CD4-positive, alpha-beta T cell treated with Interleukin-15 for 4 hours (primary cell): ENCODE measurements at places on chromosomes 7 and 10.

DNA sequence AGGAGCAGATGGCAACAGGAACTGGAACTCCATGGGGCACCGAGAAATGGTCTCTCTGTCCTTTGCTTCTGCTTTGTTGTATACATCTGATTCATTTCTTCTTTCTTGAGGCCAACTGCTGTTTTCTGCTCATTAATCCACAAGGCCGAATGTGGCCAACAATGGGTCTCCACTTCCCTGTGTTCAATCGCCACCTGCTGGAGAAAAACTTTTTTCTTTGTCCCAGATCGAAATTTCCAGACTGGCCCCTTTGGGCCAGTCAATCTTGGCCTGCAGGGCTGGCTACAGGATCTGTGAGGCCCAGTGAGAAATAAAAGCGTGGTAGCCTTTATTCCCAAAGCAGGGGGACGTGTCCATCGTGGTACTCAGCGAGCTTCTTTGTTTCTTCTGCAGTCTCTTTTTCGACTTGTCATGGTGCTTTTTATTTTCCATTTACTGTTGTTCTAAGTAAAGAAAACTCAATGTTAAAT is 58.8 kb downstream of the PARP12 start:
- DNase-seq = peak; percentile 26

DNA sequence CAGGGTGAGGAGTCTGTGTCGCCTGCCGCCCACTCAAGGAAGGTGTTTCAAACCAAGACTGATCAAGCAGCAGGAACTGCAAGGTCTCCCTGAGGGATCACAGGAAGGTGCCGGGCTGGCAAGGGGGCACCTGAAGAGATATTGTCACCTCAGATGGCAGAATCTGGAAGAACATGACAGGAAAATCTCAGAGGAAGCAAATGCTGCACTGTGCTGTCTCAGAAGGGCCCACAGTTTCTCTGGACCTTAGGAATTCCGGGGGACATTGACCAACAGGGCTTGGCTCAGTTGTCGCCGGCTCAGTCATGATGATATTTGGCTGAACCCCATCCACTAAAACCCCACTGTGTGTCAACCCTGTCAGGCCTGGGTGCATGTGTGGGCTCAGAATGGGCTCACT is 31.9 kb upstream of the GPR26 start:
- DNase-seq = no peak

DNA sequence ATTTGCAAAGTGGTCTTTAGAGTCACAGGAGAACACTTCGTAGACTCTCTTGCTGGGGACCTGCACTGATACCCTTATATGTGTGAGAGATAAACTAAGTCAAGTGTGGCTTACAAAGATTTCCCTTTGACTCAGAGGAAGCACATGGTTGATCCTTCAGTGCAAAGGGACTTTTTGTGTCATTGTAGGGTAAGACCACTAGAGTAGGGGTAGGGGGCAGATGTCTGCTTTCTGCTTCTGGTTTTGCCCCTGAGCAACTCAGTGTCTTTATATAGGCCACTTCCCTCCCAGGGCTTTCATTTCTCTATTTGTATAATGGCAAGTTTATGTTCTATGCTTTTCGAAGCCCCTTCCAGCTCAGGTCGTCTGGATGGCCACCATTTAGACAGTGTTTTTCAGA is 281.7 kb downstream of the SORCS3 start:
- no peak for DNase-seq

- DNase-seq = no peak
Measured at GRCh38 chr10:102159831-102160230, 7.6 kb downstream of the NOLC1 start.

DNA sequence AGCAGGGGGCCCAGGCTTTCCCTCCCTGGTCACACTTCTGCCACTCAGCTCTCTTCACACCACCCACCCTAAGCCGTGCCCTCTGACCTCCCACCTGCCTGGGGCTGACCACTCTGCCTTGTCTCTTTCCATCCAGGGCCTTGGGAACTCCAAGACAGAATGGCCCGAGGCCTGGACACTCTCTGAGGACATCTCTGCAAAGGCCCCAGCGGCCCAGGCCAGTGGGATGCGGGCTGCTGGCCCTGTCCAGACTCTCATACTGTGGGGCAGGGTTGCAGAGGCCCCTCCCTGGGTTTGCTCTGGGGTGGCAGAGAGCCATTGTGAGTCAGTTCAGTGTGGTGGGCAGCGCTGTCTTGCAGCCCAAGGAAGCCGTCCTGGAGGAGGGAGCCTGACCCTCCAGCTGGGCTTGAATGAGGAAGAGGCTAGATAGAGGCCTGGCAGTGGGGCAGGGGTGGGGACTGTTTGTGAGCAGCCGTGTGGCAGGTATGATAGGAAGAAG is 39.9 kb upstream of the RABGEF1 start:
- DNase-seq = no peak

GRCh38 chr10:47104786-47105385 is 193.7 kb downstream of the PTPN20 start:
- DNase-seq = no peak

DNA sequence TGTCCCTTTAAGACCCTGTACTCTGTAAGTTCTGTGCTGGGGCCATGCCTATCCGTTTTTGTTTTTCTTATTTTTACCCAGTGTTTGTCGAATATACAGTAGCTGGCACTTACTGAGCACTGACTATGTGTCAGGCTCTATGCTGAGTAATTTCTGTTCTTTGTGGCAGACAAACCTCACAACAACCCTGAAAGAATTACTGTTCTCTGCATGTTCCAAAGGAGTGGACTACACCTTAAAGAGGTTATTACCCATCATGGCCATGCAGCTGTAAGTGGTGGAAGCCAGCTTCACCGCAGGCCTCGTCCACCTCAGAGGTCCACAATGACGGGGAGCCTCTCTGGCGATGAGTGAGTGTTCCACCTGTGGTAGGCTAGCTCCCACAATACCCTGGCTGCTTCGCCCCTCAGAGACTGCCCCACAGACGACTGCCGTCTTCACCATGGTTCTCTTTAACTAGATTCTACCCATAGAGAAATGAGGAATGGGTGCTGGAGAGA is 30.1 kb upstream of the RBM20 start:
- DNase-seq = no peak

GRCh38 chr10:48632166-48632565 is 27.3 kb upstream of the ARHGAP22 start:
- no peak for DNase-seq

- DNase-seq = no peak
Measured at GRCh38 chr10:24721229-24722106, 2.2 kb downstream of the ARHGAP21 start.

DNA sequence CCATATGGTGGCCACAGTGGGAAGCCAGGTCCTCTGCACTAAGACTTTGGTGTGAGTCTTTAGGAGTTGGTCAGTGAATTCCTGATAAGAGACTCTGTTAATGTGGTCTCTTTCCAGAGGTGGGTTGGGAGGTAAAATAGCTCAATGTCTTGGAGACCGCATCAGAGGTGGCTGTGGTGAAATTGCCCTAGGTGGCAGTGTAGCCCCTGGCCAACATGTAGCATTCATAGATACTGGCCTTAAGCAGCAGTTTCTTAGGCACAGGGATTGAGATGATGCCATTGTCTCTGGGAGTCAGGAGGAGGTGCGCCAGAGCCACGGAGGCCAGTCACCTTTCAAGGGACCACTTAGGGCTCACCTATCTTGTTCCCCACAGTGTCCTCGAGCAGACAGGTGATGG is 202.8 kb downstream of the CREB5 start:
- DNase-seq = no peak

- DNase-seq = no peak
Measured at GRCh38 chr7:139118234-139118804, 8.8 kb upstream of the ZC3HAV1 start.

- DNase-seq = no peak
Measured at GRCh38 chr10:90432866-90433265, 425.0 kb downstream of the HTR7 start.

DNA sequence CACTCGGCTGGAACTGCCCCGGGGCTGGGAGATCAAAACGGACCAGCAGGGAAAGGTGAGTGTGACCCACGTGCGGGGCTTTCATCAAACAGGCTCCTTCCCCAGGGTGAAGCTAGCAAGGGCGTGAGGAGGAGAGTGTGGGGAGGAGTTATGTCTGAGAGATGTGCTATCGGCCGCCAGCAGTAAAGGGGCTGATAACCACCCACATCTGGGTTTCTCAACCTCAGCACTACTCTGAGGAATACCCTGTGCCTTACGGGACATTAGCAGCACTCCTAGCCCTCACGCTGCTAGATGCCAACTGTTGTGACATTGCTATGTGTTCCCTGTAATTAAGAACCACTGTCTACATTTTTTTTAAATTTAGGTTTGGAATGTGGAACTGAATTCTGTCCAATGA is 113.9 kb upstream of the STK17A start:
- no peak for DNase-seq

DNA sequence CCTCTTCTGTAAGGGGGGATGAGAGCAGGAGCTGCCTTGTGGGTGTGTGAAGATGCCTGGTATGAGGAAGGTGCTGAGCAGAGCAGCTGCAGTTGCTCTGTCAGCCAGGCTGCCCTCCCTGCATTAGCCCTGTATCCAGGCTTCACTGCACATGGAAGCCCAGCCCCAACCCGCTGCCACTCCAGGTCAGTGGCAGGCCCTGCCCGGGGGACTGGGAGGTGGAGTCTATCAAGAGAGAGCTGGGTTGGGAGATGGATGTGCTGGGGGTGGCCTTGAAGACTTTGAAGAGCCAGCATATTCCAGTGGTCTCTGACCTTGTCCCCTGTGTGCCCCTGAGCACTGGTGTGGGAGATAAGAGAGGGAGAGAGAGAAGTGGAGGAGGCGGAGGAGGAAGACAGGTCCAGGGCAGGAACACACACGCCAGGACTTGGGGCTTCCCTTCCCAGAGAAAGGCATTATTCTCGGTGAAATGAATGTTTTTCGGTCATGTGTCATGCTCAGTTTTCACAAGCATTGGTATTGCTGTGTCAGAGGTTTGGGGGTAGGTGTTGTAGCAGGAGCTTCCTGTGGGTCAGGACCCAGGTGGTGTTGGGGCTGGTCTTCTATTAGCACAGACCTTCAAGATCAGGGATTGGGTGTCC is 2.6 kb downstream of the PPIF start:
- no peak for DNase-seq

DNA sequence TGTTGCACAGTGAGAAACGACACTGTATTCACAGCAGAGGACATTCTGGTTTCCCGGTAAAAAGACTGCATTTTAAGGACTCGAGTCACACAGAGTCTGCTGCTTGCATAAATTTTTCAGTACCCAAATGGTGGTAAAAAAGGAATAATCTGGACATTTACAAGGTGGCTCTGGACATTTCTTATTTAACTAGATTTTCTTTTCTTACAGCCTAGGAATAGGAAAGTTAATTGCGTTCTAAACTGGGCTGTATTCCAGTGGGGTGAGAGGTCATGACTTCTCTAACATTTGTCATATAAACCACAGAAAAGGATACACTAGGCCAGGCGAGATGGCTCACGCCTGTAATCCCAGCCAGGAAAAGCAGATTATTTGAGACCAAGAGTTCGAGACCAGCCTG is 237.5 kb upstream of the KLF6 start:
- DNase-seq = no peak

DNA sequence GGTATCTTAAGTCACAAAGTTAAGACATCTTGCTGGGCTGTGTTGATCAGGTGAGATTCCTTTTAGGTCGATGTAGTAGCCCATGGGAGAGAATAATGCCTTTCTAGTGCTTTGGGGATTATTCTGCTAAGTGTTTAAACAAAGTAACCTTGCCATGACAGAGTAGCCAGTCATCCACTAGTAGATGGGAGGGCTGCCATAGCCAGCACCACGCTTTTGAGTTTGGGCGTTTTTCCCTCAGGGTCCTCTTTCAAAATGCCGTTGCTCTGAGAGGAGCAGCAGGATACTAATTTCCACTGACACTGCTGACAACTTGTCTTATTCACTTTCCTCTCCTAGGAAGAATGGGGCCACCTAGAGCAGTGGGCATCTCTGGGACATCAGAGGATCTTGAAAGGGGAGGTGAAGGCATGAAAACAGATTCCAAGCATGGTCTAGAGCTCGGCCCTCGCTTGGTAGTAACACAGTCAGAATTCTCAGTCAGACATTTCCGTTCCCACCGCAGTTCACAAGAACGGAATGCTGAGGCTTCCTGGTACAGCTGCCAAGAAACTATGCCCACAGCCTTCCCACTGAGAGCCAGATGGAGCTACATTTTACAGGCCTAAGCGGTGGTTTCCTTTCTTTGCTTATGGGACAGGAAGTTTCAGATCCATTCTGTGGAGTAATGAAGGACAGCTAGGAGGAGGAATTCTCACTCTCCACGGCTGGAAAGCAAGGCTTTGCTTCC is 15.3 kb upstream of the RSU1 start:
- no peak for DNase-seq

GRCh38 chr10:18158773-18159265 is 18.6 kb downstream of the CACNB2 start:
- no peak for DNase-seq

GRCh38 chr10:130871406-130871805 is 440.1 kb downstream of the TCERG1L start:
- DNase-seq = no peak

DNA sequence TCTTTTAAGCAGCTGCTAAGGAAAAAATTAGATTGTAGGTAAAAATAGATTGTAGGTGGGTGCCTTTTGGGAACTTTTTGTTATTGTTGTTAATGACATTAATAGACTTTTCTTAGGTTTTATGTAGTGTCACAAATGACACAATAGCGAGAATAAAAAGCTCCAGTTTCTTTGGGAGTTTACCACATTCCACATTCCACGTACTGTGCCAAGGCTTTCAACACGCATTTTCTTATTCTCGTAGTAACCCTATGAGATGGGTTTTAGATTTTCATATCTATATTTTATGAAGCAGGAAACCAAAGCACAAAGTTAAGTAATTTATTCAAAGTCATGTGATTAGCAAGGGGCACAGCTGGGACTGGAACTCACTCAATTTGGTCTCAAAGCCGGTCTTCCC is 103.8 kb downstream of the XRCC2 start:
- no peak for DNase-seq

DNA sequence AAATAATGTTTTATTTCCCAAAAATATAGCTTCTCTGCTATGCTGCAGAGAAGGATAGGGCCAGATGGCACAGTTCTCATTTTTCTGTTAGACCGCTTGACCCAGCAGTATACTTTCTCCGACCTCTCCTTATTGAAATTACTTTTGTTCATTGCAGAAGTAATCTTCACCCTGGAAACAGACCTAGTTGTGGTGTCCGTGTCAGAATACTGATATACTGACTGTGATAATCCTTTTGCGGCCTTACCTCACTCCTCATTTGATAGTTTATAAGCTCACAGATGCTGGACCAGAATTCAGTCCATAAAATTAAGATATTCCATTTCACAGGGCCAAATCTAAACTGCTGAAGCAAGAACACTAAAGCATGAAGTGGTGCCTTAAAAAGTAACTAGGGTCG is 260.6 kb upstream of the DKK1 start:
- DNase-seq = no peak

GRCh38 chr7:142496545-142496991 is 238.7 kb upstream of the PRSS58 start:
- peak; percentile 43 for DNase-seq

GRCh38 chr10:43354879-43355380 is 16.5 kb upstream of the FXYD4 start:
- DNase-seq = no peak

GRCh38 chr10:1094112-1095057 is 38.2 kb downstream of the WDR37 start:
- no peak for DNase-seq
